ENCODE measurements at places on chromosomes 12 and 14.

DNA sequence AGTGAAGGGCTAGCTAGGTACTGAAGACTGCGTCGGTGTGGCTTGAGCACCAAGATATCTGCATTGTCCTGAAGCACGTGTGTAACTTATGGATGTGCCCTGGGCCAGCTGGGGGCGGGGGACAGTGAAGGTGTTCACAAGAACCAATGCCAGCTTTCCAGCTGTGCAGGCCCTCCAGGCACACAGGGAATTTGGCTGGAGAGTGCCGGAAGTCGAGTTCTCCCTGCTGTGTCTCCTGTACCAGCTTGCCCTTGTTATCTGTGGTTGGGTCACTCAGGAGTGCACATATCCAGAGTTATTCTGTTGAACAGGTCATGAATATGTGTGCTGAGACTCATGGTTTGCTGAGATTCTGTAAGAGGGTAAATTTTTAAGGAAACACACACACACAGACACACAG lies 75.9 kb upstream of the CRY1 start:
- DNase-seq, result no peak

GRCh38 chr12:49673446-49674317 lies 33.5 kb downstream of the FMNL3 start:
- DNase-seq, result no peak

DNA sequence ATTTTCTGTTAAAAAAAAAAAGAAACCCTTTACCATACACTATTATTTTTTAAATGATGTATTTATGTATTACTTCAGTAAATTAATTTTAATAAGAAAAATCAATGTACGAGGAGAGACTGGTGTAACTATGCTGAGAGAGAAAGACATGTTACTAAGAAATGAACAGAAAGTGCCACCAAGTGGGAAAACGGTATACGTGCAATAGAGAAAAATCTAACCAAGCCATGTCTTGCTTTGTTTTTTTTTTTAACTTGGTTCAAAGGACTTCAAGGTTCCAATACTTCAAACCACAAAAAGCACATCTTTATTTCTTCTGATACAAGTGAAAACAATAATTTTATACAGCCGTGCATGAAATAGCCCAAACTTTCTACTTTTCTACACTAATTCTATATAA lies 22.9 kb downstream of the NDUFA12 start:
- no peak for DNase-seq

GRCh38 chr12:45745861-45746277 lies 16.4 kb downstream of the ARID2 start:
- DNase-seq, result no peak

DNA sequence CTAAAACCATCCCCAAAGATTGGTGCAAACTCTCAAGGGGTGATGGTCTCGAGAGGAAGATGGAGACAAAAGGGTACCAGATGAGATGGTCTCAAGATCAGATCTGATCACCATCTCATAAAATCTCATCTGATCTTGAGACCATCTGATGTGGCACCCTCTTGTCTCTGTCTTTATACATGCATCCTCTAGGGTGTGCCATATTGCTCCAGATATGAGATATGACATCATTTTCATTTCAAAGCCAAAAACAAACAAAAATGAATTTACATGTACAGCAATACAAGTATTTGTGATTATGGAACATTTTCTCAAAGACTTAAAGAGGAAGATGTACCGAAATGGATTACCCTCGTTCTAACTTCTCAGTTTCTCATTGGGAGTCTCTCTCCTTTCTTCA lies 787.2 kb downstream of the GALC start:
- DNase-seq, result no peak

GRCh38 chr12:131163189-131163738 lies 209.6 kb downstream of the ADGRD1 start:
- DNase-seq, result no peak

DNA sequence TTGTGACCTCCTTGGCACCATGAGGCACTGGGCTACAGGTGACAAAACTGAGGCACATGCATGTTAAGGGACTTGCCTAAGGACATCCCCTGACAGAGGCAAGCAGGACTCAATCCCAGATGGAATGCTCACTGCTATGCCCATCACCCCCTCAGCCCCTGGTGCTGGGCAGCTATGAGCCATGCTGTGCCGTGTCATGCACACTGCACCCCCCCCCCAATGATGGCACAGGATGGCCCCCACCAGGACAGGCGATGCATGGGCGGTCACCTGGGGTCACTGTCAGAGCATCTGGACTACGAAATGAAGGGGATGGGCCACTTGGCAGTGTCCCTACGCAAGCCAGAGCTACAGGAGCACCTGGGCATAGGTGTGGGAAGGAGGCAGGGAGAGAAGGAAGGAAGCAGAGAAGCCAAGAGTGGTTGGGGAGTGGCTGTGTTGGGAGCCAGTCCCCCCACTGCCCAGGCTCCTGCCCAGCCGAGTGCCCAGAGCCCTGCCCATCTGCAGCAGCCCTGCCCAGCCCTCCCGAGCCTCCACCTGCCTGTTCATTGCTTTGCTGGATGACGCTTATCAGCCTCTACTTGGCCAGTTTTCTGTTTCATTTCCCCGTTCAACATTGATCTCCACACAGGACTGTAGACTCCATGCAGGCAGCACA lies 84.9 kb upstream of the DIO3 start:
- no peak for DNase-seq

GRCh38 chr12:45338272-45338671 lies 122.4 kb downstream of the ANO6 start:
- no peak for DNase-seq

- no peak for DNase-seq
These were observed 392.9 kb upstream of the FOXG1 start for GRCh38 chr14:28373721-28374120.

DNA sequence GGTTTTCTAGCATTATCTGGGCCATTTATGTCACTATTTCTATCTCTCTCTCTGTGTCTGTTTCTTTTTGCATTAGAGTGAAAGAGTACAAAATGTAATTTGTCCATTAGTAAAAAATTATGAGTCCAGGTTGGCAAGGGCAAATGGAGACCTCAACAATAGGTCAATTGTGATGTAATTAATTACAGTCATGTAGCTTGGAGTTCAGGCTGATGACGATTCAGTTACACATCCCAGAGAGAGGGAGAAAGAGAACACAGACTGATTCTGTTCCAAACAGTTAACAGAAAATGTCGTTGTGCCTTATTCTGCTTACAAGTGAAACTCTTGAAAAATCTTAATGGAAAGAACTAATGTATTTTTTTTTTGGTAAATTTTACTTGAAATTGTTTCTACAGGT lies 83.3 kb downstream of the ATXN7L3B start:
- DNase-seq, result no peak

DNA sequence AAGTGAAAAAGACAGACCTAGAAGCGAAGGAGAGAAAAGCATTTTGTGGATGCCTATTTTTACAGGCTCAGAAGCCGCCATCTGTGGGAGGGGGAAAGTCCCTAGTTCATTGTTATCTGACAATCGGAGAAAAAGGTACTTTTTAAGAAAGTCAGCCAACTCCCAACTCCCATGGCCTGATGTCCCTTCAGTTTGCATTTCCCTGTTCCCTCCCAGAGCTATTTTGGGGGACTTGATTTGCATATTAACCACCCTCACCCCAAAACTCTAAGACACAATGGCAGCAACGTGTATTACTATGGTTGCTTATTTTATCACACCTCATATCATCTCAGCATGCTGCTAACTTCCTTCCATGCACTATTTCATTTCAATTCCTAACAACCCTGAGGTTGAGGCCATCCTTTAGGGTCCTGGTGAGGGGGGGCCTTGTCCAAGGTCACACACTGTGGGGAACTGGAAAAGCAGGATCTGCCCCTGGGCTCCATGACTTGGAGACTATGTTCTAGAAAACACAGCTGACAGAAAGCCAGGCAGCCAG lies 18.7 kb downstream of the HVCN1 start:
- DNase-seq, result no peak

DNA sequence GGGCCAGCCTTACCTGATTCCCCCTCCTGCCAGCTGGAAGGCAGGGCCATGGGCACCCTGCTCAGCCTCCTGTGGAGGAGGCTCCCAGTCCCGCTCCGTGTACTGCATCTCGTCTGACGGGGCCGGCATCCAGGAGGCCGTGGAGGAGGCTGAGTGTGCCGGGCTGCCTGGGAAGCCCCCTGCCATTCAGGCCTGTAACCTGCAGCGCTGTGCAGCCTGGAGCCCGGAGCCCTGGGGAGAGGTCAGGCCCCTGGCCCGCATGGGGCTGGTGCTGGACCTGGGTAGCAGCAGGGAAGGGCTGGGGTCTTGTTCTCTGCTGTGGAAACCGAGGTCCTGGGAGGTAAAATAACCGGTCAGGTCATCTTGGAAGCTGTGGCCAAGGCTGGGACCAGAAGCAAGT lies 16.4 kb downstream of the PAPLN start:
- DNase-seq, result no peak

DNA sequence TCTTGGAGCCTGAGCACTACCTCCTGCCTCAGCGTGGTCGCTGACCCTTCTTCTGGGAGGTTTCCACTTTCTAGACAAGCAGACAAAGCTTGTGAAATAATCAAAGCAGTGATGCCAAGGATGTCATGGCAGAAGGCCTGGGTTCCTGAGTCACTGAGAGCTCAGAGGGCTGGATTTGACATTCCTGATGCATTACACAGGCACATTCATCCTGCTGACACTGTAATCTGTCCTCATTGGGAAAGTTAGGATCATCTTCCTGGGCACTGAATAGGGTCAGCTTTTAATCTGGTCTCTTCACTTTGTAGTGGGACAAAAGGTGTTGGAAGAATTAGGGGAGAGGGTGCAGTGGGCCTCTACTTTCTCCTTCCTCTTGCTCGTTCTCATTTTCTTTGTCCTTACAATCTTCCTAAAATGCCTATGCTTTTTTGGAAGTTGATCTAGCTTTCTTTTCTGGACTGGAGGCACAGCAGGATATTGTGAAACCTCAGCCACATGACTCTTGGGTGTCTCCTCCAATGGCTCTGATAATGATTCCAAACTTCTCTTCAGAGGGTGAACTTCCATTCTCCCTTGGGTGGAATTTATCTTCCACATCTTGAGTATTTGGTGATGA lies 29.6 kb downstream of the EEA1 start:
- no peak for DNase-seq

DNA sequence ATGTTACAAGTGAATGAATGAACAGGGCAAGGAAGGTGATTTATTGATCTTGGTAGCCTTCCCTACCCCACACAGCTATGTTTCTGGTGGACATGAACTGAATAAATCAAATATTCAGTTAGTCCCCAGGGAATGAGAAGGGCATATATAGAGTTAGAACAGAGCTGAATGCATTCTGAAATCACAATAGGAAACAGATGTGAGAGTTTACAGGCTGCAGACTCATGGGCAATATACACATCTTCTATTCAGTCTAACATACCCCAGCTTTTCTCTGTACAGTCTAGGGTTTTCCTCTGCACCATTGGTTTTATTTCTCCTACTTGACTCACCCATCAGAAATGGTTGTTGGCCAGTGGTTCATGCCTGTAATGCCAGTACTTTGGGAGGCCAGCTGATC lies 7.3 kb upstream of the STX2 start:
- DNase-seq, result no peak

GRCh38 chr12:53298164-53298563 lies 1.3 kb upstream of the MYG1 start:
- no peak for DNase-seq

GRCh38 chr12:20196767-20197166 lies 171.6 kb upstream of the PDE3A start:
- DNase-seq, result no peak

GRCh38 chr12:59431266-59431665 lies 164.6 kb upstream of the SLC16A7 start:
- DNase-seq, result no peak

DNA sequence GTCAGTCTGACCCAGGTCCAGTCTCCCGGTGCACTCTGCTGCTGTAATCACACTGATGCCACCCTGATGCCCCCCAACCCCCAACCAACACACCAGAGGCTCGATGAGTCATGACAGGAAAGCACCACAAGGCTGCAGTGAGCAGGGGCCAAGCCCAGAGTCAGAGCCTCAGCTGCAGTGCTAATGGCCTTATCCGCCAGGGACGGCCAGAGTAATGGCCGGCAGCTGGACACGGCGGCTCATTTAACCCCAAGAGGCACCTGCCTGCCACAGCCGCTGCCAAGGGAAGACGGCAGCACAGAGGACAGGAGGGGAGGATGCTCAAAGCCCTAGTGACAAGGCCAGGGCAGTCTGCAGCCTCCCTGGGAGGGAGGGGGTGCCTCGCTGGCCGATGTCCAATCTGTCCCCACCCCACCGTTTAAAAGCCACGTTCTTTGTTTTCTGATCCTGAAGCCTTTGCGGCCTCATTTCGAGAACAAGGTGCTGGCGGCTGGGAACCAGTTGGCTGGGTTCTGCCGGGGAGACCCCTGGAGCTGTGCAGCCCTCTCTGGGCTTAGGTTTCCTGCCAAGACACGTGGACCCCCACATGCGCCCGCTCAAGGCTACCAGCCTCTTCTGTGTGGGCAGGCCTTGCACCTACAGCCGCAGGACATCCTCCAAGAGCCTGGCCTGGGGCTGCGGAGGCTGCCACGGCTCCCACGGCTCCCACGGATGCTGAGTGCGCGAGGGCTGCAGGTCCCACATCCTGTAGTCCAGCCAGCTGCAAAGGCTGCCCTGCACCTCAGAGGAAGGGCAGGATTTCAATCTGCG lies 13.1 kb downstream of the CCDC85C start:
- DNase-seq, result no peak

- DNase-seq, result no peak
These were observed 29.4 kb downstream of the MAX start for GRCh38 chr14:65072937-65073336.

GRCh38 chr14:54026671-54027070 lies 70.0 kb upstream of the BMP4 start:
- no peak for DNase-seq

DNA sequence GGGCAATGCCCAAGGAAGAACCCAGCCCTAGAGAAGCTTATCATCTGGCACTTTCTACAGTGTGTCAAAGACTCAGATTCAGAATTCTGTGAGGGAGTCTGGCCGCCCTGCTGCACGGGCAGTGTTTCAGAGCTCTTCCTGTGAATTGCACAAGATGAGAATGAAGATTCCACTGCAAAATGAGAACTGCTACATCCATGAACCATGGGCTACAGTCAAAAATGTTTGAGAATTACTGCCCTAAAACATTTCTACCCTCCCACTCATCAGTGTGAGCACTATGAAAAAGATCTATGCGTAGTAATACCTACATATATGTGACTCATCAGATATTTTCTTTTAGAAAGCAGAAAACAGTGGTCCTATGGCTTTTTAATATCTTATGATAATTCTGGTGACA lies 104.0 kb downstream of the STAB2 start:
- no peak for DNase-seq

DNA sequence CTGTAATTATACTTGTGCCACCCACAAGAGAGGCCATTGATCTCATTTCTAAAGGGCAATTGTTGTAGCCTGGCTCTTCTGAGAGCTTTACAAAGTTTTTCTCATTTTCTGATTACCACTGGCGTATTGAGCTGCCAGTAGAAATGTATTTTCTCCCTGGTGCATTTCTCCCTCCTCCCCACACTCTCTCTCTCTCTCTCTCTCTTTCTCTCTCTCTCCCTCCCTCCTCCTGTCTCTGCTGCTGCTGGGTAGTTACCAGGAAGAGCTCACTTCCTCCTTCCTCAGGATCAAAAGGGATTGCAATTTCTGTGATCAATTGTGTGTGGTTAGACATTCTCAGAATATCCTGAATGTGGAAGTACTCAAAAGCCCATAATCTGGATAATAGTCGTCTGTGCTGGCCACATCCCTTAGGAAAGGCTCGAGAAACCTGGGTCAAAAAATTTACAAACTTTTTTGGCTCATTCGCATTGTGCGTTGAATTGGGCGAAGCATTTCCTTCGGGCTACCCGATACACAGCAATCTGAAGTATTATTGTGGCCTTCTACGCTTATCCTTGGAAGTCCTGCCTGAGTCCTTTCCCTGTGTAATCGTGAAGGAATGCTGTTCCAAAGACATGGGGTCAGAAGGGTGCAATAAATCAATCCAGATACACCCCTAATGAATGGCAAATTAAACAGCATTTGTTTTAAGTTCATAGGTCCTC lies 254.8 kb downstream of the MSRB3 start:
- no peak for DNase-seq
